ENCODE measurements at places on chromosomes 6 and 20.
A peak's percentile ranks its signal among the peaks of the same experiment; 100 is the strongest.

DNA sequence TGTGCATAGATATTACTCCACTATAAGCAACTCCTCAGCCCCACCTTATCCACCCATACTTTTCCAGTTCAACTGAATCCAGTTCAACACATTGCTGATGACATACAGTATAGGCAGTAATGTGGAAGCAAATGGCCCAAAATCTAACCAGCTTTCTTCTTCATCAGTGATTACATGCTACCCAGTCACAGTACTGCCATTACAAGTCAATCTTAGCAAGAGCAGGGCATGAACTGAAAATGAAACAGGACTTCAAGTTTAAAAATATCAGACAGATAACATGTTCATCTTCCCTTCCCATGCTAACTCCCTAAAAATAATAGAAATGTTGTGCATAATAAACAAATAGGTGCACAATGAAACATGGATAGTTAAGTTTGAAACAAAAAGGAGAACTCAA is 19.2 kb downstream of the RRAGD start:
- no peak for DNase-seq

GRCh38 chr20:58633161-58634053 is 17.7 kb upstream of the STX16 start:
- DNase-seq, result no peak

DNA sequence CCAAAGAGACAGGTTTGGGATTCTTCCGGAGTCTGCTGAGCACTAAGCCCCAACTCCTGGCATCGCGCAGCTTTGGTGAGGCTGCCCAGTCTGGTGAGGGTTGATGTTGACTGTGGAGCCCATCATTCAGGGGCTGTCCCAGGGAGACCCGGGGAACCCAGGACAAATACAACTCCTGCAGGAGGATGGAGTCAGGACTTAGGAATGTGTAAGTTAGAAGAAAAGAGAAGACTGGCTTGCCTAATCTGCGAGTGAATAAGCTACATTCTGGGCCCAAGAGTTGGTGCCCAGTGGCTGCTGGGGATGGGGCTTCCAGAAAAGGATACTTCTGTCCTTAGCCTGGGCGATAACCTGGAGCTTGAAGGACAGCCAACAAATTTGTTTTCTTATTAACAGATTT is 47.9 kb downstream of the STK35 start:
- DNase-seq, result no peak

DNA sequence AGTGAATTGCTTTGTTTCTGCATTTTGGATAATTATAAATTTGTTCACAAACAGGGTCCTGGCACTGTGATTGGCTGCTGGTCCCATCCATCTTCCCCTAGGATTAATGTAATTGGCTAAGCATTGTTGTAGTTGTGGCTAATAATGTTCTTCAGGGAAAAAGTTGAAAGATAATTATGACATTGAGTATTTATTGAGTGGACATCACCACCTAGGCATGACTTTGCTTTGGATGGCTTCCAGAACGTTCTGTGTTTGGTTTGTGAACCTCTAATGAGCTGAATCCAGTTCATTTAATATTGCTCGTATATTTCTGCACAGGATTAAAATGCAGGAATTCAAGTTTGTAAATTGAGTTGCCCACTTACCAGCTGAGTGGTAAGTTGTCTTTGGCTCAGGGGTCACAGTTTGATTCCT is 55.1 kb downstream of the ARID1B start:
- peak; percentile 96 for DNase-seq

DNA sequence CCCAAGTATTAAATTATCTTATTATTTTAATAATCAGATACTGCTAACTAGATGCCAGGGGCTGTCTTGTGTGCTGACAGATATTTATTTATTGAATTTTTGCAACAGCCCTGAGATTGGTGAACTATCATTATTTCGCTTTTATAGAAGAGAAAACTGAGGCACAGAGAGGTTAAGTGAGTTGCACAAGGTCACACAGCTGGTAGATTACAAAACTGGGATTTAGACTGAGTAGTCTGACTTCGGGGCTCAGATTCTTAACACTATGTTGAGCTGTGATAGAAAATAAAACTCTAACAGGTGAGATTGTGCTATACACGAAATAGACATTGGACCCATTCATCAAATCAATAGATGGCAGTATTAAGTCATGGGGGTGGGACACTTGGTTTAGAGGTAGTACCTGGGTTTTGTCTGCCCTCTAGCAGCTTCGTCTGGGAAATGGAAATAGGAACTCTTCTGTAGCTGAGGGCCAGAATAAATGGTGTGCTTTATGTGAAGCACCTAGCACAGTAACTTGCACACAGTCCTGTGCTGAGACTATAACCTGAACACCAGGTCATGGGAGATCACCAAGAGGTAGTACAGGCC is 113.4 kb downstream of the B3GAT2 start:
- DNase-seq, result no peak

DNA sequence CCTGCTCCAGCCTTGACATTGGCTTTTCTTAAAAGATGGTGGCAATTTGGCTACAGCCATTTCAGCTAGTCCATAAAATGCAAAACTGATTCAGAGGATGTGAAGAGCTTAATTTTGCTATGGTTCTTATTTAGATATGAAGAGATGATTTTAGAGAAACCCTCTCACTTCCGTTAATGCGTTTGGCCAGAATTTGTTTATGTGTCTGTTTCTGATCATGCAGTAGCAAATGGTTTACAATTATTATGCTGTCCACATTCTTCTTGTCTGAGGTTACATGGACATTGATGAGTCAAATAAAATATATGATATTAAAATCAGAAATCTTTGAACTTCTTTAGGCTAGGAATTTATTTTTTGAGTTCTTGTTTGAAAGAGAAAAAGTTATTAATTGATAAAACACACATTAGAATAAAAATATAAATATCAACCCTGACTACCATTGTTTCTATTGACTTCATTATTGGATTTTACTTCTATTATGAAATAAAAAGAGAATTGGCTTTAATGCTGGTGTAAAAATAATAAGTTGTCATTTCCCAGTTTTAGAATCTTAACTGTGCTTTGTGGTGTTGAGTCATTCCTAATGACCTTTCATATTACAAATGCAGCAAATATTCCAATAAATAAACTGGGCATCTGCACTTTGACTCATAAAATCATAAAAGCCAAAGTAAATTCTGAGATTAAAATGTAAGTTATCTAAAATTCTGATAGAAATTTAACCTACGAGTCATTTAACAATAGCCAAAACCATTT is 1286.0 kb upstream of the GJE1 start:
- no peak for DNase-seq

DNA sequence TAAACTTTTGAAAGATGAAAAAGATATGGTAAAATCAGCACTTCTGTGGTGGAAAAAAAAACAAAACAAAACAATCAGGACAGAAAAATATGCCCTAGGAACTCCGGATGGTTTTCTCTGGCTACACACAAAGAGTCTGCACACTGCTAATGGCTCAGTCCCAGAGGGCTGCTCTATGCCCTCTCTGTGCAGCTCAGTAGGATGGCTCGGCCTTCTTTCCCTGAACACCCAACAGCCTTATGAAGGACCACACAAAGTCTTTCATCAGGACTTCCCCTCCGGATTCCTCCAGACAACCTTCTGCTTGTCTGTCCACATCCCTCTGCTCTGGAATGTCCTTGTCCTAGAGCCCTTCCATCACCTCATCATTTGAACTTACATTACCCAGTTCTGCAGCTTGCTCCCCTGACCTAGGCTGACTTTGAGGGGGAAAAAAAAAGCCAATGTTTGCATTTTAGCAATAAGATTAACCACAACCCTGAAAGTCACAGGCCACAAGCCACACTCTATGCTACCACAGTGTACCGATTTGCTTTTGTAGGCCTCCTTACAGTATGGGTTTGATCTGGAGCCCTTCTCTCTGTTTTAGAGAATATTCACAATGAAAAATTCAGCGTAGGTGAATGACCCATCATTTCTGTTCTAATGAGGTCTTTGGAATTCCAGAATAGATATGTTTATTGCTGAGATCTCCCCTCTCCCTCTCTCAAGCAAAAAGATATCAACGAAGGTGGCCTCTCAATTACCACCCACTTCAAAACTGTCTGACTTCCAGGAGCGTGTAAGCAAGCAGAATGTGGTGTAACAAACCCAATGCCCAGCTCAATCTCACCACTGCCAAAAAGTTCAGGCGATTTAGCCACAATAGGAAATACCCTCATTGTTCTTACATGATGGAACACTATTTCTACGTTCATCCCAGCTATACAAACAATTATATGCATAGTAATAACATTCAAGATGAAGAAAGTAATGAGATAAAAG is 164.0 kb downstream of the GMDS start:
- DNase-seq, result no peak

DNA sequence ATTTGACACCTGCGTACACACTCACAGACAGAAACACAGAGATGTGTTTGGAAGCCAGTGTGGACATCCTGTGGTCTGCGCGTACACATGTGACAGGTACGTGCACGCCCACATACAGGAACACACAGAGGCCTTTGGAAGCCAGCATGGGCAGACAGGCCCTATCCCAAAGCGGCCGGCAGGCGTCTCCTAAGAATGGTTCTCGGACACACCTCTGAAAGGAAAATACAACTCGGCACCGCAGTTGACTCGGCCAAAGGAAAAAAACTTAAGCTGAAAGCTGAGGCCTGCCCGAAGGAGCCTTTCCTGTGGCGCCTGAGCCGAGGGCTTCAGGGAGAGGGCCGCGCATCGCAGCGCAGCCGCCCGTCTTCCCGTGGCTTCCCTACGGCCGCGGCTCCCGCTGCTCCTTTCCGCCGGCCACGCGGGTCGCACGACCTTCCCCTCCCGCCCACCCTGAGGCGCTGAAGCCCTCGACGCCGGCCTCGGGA is 1.4 kb upstream of the CEP43 start:
- no peak for DNase-seq

DNA sequence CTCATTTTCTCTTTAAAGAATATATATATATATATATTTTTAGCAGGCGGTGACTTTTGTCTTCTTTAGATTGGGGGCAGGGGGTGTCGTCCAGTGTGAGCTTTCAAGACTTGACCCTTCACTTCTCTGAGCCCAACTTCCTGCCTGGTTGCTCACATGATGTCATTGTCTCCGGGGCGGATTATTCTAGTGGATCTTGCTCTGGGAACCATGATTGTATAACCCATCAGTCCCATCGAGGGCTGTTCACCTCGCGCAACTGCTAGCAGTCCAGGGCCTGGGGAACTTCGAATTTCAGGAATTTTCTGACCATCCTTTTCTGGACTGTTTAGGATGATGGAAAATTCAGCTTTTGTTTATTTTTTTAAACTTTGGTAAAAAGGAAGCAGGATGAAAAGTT is 1.0 kb downstream of the IGF2R start:
- DNase-seq, result peak; percentile 25

DNA sequence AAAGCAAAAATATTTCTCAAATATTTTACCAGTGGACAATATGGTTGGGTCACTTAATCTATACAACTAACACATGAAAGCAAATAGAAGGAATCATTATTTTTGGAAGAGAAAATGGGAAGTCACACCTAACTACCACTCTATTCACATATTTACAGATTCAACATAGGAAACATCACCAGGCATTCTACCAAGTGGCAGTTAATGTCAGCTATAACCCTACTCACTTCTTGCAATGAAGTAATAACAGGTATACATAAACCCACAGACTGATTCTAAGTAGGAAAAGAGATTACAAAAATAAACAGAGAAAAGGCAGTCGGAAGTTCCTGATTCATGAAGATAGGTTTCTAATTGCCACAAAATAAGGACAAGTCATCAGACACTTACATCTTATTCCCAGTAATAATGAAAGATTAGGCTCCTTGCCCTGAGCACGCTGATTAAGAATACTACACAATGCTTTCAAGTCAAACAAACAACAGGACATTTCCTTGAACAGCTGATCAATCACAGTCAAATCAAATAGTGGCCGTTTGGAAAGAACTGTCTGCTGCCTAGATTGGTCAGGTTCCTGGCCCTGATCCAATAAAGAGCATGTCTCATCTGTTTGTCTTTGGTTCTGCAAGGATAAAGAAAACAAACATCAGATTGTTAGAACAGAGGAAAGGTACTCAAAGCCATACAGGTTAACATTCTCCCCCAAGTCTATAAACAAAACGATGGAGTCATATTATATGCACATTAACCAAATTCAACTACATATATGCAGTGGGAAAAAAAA is 79.2 kb upstream of the PLN start:
- DNase-seq, result peak; percentile 99

DNA sequence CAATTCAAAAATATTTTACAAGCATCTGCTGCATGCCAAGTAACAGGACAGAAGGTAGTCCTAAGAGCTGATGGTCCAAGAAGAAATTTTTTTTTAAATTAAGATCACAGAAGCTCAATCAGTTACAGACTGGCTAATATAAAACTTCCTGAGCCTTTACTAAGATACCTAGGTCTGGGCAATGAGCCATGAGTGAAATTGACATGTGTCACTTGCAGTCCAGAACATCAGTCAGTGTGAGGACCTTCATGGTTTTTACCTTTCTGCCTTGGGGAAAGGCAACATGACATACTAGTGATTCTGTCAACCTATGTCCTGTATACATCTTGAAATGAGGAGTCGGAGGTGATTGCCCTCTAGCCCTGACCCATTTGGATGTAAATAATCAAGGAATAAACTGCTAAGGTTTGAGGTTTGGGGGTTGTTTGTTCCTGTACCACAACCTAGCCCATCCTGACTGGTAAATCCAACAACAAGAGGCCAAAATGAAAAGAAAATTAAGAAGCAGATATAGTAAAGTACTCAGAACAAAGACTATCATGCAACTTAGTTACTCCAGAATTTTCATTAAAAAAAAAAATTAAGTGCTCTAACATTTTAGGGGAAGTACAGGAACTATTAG is 70.0 kb downstream of the CNKSR3 start:
- DNase-seq, result no peak

- DNase-seq, result no peak
Measured at GRCh38 chr6:96853083-96853482, 15.8 kb upstream of the GPR63 start.

DNA sequence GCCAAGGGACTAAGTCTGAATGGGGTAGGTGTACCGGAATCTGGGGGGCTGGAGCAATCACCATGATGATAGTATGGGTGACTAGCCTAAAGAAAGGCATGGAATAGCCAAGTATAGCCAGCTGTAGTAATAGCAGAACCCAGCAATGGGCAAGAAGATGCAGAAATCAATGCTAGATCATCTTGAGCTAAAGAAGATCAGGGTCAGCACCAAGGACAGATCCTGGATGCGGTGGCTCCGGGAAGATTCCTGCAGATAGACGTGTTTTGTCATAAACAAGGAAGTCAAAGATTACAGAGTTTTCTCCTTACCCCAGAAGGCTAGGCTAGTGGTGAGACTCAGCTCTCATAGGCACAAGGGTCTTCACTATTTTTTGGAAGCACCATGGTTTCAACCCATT is 561.6 kb upstream of the CHD6 start:
- DNase-seq, result no peak

DNA sequence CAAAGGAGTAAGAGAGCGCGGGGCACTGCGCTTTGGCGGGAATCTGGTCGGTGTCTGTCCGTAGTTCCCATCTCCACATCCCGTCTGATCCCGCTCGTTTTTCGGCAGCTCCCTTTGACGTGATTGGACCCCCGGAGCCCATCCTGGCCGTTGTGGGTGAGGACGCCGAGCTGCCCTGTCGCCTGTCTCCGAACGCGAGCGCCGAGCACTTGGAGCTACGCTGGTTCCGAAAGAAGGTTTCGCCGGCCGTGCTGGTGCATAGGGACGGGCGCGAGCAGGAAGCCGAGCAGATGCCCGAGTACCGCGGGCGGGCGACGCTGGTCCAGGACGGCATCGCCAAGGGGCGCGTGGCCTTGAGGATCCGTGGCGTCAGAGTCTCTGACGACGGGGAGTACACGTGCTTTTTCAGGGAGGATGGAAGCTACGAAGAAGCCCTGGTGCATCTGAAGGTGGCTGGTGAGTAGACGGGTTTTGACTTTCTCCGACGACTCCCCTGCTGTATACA is 1.4 kb downstream of the BTN1A1 start:
- no peak for DNase-seq

- no peak for DNase-seq
Measured at GRCh38 chr20:2759143-2759542, 41.3 kb downstream of the CPXM1 start.

- no peak for DNase-seq
Measured at GRCh38 chr6:102553214-102553613, 1159.7 kb downstream of the GRIK2 start.

Data from NCI-H2029 treated with DMSO at 0.1 percent for 48 hours (cell line).